MG63 (cell line): ENCODE measurements at places on chromosomes 3 and 15. TPM values are rescaled to one million over a fixed set of nuclear protein-coding genes. Genes with fewer than 3 reads are reported as not detected.
A peak's percentile ranks its signal among the peaks of the same experiment; 100 is the strongest.

DNA sequence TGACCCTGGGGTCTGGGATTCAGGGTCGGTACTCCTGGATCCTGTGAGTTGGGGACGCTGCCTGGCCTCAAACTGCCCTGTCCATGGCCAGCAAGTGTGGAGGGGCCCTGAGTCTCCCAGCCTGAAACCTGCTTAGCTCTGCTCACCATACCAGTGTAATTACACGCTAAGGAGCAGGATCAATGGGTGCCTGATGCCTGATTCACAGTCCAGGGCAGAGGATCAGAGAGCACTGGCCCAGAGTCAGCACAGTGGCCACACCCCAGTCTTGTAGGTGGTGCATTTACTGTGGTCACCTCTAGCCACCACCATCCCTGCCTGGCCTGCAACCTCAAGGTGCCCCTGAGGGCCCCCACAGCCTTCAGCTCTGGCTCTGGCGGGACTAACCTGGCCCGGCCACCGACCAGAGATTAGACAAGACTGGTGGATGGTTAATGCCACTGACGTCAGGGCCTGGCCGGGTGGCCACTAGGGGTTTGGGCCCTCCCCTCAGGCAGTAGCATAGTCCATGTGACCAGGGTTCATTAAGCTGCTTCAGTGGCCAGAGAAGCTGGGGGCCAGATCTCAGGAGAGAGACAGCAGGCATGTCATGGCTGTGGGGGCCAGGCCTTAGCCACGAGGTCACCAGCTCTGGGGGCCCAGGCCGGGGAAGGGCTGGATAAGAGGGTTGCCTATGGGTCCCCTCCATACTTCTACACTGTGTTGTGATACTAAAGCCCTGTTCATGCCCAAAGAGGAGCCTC, 3.3 kb upstream of the SLC38A3 start:
- no peak for DNase-seq

LEKR1 gene
- total RNA-seq = 1.6 TPM in 1 of 2 replicates, not detected in the other

DNA sequence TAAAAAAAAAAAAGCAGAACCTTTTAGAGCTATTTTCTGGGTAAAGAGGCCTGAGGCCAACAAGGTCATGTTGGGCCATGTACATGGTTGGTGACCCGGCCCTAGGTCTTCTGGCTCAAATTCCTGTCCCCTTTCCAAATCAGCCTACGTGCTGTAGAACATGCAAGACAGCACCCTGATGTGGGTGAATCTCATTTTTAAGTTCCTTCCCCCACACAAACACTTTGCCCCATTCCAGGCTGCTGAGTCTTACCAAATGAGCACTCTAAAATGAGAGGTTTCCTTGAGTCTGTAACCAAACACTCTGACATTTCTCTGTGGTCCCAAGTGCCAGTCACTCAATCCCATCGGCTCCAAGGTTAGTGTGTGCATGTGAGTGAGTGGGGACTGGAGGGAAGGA, 9.4 kb downstream of the BCL6 start:
- DNase-seq = no peak

GRCh38 chr3:85950435-85950834, 991.6 kb downstream of the CADM2 start:
- no peak for DNase-seq

GRCh38 chr15:76108021-76108723, 48.4 kb downstream of the TMEM266 start:
- DNase-seq = peak; percentile 20

CPLX3 gene
- not detected in 2 replicates for total RNA-seq
